Activated CD4-positive, alpha-beta T cell treated with anti-CD3 and anti-CD28 coated beads, Interleukin-2, amount 50 U/mL, for 24 hours (primary cell): ENCODE measurements at places on chromosomes 7 and 10.
A peak's percentile ranks its signal among the peaks of the same experiment; 100 is the strongest.

DNA sequence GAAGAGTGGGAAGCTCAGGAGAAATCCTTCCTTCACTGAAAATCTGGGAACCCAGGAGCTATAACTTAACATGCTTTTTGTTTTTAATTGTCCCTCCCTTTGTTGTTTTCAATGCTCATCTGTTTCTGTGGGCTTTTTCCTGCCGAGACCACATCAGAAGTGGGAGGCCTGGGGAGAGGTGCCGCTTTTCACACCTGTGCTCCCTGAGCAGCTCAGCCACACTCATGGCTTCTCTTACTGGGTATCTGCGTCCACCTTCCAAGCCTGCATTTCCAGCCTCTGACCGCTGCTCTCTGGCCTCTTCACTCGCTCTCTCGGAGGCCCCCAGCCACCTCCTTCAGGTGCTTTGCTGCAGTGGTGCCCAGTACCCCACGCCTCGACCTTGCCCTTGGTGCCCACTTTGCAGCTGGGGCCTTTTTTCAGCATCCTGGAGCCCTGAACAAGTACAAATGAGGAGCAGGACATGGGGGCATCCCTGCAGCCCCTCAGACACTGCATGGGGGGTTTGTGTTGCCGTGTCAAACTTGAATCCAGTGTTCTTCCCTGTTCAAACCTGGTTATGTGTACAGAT lies 9.9 kb downstream of the C7orf57 start:
- DNase-seq, result no peak

- no peak for DNase-seq
These were observed 3.8 kb upstream of the PKD2L1 start for GRCh38 chr10:100333661-100334440.

DNA sequence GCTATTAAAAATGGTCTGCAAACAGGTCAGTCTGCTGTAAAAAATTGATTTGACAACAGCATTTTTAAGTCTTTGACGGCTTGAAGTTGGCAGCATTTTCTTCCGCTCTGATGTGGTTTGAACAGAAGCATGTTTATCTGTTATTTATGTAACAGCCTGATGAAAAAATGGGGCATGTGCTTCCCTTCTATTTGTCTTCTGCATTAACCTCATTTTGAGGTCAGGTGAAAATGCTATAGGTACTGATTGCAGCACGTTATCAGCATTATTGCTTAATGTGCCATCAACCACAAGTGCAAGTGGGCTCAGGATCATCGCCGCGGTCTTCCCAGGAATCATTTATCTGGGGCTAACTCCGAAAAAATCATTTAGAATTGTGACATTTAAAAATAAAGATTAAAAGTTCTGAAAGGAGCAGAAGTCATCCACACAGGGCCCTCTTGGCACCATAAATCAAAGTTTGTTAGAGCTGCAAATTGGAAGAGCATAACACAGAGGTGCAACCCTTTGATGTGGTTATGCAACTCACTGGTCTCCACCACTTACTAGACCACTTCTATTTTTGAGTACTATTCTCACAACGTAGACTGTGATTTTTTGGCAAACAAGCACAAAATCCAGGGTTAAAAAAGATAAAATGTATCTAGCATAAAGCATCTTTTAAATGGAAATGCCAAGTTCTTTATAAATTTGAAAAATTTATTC lies 307.7 kb downstream of the MDFIC start:
- DNase-seq, result no peak

DNA sequence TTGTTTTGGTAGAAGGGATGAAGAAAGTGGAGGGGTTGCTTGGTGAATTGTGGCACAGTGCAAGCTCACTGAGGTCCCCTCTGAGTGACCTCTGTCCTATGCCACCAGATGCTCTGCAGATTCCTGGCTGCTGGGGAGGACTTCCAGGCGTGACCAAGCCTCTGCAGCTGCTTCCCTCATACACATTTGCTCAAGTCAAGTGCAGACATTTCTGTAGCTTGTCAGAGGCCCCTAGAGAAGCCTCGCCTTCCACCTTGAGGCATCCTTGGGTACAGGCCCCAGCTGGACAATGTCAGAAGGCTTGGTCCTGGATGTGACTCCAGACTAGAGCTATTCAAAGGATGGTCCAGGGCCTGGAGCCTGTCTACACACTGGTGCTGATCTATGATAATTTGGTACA lies 464.2 kb downstream of the PLXNA4 start:
- DNase-seq, result no peak

GRCh38 chr7:123343611-123344010 lies 143.8 kb upstream of the SLC13A1 start:
- DNase-seq, result no peak

GRCh38 chr7:97014145-97014750 lies 8.9 kb downstream of the DLX6 start:
- DNase-seq, result no peak

- no peak for DNase-seq
These were observed 2.5 kb downstream of the ZNF273 start for GRCh38 chr7:64905547-64905946.

DNA sequence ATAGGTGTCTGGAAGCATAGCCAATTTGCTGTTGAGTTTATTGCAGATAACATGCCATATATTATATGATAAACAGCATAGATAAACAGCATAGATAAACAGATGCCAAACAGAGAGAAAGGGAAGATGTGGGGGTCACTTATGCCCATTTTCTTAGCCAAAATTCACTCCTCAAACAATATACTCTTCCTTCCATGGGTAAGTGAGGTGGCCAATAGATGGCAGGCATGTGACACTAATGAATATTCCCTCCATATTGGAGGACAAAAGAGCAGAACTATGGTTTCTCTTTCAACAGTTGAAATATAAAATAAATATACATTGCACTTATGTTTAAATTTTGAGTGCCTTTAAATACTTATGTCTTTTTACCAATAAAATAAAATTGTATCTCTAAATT lies 1212.8 kb downstream of the REEP3 start:
- DNase-seq, result no peak

DNA sequence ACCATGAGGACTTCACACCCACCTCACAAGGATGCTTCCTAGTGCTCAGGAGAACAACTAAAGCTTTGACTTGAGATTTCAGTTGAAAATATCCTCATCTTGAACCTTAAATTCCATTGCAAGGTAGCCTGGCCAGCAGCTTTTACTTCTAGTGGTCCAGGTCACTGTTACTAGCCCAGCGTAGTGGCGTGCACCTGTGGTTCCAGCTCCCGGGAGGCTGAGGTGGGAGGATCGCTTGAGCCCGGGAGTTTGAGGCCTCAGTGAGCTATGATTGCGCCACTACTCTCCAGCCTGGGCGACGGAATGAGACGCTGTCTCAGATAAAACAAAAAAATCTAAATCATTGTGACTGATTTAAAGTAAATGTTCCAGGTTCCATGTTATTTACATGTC lies 28.3 kb upstream of the PRKAR1B start:
- no peak for DNase-seq

DNA sequence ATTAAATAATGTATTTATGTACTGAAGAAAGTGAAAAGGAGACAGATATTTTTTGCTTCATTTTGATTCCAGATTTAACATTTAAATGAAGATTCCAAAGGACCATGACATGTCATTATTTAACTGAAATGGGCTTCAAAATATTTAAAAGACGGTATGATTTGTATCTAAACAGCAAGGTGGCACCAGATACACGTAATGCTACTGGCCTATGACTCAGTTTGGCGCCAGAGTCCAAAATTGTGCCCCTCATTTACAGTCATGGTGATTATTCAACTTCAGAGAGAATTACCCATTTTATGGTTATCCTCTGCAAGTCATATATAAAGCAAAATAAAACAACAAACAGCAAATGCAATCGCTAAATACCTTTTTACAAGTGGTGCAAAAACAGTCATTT lies 94.5 kb downstream of the ETV1 start:
- no peak for DNase-seq

DNA sequence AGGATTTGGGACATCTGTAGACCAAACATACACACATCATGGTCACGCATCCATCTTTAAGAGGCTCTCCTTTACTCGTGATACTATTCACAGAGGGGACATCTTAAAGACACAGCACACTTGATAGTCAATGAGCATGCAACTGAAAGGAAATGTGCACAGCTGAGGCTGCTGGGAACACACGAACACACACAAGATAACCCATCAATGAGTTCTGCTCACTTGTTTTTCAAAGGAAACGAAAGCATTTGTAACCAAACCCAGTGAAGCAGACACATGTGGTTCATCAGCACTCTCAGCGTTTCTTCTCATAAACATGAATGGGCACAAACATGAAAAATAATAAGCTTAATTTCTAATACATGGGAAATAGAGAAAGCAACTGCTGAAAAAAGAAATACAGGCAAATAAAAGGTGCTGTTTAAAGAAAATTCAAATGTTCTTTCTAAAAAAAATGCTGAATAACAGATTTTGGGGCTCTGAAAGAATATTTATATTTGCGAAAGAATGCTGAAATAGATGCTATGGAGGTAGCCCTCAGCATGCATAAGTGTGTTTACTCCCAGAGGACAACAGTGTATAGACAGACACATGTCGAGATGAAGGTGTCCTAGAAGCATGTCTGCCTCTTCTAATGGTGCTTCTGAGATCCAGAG lies 59.7 kb upstream of the LAMB4 start:
- DNase-seq, result no peak

GRCh38 chr10:91925022-91925320 lies 1.4 kb downstream of the BTAF1 start:
- DNase-seq, result no peak

DNA sequence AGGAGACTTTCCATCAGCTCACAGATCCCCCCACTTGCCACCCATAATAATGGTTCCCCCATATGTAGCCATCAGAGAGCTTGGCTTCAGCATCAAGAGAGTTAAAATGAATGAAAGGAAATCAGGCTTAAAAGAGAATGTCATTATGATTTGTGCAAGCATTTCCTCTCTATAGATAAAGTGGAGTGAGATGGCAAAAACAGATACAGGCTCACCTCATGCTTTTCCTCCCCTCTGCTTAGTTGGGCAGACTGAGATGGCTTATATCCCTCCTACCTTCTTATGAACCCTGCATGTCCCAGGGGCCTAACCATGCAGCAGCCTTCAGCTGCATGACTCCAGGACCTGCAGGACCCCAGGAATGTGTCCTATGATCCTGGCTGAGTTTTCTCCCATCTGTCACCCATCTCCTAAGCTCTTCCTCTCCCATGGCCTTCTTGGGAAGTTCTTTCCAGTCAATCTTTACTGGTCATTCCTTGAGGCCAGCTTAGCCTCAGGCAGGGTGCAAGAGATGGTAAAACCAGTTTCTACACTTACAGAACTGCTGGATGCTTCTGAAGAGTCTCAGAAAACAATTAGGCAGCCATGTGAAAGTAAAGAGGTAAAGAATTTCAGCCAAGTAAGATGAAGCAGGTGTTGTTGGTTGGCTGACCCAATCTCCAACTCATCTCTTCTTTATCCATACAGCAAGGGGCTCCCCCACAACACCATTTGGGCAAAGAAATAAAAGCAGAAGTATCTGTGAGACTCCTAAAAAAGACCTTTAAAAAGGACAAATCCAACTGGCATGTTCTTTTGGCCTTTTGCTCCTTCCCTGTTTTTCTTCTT lies 159.7 kb downstream of the RTKN2 start:
- no peak for DNase-seq

DNA sequence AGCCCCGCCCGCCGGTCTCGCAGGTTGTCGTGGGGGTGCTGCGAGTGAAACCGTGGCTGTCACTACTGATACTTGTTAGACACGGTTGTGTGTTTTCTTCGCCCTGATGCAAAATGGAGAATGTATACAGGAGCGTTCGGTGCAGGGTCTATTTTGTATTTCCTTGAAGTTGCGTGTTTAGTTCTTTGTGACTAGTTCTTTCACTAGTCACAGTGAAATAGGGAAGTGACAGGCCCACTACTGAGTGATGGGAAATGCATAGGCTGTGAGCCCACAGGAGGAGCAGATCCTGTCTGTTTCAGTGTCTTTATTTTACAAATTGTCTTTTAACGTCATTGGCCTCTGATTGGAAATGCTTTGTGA lies 675 bp downstream of the ABRAXAS2 start:
- DNase-seq, result no peak

GRCh38 chr10:51886438-51887068 lies 187.2 kb upstream of the CSTF2T start:
- no peak for DNase-seq

GRCh38 chr10:107013258-107014006 lies 151.1 kb downstream of the SORCS1 start:
- DNase-seq, result no peak

DNA sequence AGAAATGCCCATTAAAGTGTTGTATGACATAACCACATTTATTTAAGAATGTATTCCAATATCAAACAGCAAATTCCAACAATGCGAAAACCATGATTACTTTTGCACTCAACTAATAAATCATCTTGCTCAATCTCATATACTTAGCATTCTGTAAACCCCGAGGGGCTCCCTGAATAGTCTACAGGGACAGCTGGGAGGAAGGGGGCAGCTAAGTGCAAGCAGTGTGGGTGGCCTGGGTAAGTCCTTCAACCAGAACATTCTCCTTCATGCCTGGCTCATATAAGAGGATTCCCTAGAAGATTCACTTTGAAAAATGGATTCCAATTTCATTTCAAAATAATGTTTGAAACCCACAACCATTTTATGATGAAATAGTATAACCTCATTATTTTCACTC lies 355.5 kb downstream of the CDC14C start:
- DNase-seq, result no peak

DNA sequence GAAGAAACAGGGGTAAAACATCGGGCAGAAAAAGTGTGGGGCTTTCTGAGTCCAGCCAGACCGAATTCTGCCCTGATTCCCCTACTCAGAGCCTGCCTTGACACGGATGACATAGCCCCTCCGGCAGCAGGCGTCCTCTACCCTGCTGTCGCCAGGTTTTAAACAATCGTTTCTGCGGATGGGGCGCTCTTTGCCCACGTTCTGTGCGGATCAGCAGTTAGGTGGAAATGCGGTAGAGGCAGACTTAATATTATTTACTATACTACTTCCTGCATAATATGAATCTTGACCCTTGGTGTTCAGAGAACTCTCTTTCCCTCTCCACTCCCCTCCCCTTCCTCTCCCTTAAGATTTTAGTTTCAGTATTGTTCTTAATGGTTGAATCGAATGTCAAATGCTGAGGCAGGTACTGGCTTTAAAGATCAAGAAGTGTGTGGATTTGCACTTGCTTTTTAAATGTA lies 2.4 kb downstream of the GATA3 start:
- peak; percentile 36 for DNase-seq

DNA sequence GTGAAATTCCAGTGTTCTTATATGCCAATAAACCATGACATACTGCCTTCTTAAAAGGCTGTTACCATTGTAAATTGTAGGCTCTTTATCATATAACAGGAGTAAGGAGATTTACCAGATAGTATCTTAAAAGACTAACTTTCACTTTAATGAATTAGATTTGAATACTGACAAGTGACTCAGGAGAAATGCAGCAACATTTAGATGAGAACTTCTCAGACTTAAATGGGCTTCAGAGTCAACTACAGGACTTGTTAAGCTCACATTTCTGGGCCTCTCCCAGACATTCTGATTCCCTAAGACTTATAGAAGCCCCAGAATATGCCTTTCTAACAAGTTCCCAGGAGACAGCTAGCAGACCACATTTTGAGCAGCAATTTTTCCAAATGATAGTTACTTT lies 466.3 kb downstream of the ARL4A start:
- no peak for DNase-seq

DNA sequence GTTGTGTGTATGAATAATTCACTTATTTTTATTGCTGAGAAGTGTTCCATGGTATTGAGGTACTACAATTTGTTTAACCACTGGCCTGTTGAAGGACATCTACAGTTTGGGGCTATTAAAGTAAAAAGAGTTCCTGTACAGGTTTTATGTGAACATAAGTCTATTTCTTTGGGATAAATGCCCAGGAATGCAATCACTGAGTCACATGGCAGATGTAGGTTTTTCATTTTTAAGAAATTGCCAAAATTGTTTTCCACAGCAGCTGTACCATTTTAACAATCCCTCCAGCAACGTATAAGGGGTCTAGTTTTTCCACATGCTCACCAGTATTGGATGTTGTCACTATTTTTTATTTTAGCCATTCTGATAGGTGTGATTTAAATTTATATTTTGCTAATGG lies 243.9 kb downstream of the TNS3 start:
- DNase-seq, result no peak
